ENCODE measurements at places on chromosomes 4 and X.

DNA sequence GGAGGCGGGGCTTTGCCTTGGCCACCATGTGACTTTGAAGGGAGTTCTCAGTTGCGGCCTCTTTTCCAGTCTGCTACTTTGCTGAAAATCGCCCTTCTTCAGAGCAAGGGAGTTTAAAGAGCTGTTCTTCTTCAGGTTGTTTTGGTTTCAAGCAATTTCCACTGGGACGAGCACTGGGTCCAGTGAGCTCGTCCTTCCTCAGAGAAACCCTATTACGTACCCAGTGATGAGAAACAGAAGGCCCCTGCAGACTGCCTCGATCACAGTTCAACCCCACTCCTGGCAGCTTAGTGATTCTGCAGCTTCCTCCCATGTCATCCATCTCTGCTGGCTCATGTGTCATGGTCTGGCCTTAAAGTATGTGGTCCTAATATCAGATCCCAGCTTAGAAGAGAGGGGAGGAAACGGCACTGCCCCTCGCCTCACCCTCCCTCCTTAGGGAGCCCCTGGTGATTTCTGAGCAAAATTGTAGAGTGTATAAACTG lies 7.8 kb upstream of the FAM149A start:
- no peak for DNase-seq

- no peak for DNase-seq
Observed at GRCh38 chr4:116953947-116954346, 131.4 kb downstream of the TRAM1L1 start.

DNA sequence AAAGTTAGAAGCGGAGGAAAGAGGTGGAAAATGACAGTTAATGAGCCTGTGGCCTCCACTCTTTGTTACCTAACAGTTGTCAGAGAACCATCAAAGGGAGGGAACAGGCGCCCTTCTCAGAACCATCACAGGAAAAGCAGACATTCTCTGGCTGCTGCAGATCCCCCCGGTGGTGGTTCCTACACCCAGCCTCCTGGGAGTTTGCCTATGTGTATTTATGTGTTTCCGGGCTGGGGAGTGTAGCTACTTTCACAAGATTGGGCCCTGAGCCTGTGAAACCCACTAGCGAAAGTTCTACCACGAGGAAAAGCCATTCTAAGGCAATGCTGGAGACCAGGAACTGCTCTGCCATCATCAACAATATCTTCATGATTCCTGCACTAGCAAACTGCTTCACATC lies 52.7 kb upstream of the BCOR start:
- no peak for DNase-seq

- DNase-seq, result no peak
Observed at GRCh38 chr4:54625391-54625790, 32.4 kb upstream of the KIT start.

DNA sequence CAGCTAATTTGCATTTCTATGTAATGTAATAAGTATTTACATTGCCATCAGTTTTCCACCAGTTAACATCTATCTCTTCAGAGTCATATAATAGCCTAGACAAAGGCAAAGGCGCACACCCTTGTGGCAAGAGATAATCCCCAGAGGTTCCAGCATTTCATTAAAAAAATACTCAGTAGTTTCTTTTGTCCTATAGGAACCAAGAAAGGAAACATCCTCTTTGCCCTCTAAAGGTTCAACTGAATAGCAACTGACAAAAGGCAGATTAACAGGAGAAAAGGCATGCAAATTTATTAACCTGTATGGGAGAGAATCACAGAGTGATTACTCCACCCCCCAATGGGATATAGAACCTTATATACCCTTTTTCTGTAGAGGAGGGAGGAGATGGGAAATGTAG lies 48.4 kb downstream of the MAGEB17 start:
- no peak for DNase-seq

GRCh38 chrX:54049801-54050200 lies 5.5 kb upstream of the PHF8 start:
- DNase-seq, result no peak
